ENCODE measurements at places on chromosomes 6 and 20.

DNA sequence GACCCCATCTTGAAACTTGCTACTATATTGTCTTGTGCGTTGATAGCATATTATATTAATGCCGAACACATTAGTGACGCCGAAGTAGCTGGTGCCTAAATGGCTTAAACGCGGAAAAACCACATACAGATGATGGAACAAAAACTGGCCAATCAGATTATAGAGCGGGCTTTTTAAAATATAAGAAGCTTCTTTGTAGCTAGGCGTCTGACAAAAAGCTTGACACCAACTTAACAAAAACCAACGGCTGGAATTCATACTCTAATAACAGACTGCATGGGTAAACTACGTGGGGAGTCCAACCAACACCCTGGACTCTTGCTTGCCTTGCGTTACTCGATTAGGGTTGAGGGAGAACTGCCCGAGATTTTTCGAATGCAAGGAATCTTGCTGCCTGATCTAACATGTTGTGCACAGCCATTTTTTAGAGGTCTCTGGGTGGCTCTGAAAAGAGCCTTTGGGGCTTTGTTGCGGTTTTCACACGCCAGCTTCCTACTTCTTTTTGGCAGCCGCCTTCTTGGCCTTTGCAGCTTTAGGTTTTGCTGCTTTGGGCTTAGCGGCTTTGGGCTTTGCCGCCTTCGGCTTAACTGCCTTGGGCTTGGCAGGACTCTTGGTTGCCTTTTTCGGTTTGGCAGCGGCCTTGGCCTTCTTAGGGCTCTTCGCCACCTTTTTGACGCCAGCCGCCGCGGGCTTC, 45.7 kb downstream of the OR2B2 start:
- peak; percentile 56 for DNase-seq

DNA sequence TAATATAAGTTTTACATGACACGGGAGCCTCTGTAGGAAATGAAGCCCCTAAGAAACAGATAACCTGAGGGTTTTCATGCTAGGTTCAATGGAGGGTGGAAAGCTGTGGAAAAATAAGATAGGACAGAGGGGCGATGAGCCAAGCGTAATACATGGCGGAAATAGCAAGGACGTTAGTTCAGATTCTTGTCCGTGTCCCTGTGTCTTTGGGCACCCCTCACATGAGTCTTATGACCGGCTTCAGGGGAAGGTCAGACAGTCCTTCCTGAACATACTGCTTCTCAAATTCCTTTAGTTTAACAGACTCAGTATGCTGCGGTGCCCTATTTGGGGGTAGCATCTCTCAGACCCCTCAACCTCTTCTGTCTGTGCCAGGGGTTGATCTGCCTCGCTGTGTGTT, 20.8 kb downstream of the EFCAB8 start:
- DNase-seq, result no peak

- DNase-seq, result no peak
Measured at GRCh38 chr6:105645156-105645555, 242.3 kb upstream of the PREP start.

- no peak for DNase-seq
Measured at GRCh38 chr6:112760831-112761230, 413.7 kb downstream of the RFPL4B start.

DNA sequence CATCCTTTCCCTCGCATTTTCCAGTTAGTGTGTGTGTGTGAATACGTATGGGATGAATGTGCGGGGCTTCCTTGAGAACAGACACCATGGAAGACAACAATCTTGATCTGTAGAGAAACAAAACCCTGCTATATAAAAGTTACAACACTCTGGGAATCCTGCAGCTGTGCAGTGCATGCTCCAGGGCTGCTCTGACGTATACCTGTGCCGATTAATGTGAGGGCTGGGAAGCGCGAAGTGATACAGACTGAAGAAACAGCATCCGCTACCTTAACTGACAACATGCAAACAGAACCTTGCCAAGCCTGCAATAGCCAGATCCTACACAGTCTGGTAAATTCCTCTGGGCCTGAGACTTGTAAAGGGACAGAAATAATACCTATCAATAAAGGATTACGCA, 31.6 kb upstream of the MTRF1L start:
- no peak for DNase-seq

DNA sequence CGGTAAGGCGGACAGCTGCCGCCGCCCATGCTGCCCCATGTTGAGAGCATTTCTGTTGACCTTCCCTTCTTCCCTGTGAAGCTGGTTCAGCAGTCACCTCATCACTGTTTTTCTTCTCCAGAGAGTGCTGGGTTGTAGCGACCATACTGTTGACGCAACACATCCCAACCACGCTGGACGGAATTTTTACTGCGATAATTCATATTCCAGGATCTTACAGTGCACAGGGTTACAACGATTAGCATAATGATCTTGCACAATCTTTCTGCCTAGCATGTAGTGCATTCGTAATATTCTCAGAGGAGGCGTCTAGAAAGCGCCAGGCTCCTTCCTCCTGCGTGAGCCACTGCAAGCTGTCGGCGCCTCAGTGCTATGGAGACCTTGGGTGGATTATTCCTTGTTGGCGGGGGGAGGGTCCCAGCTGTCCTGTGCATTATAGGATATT, 137.0 kb downstream of the MTHFD1L start:
- no peak for DNase-seq

- no peak for DNase-seq
Measured at GRCh38 chr6:10269814-10270472, 144.9 kb downstream of the TFAP2A start.

- DNase-seq, result no peak
Measured at GRCh38 chr20:32037929-32038328, 14.1 kb upstream of the HCK start.

DNA sequence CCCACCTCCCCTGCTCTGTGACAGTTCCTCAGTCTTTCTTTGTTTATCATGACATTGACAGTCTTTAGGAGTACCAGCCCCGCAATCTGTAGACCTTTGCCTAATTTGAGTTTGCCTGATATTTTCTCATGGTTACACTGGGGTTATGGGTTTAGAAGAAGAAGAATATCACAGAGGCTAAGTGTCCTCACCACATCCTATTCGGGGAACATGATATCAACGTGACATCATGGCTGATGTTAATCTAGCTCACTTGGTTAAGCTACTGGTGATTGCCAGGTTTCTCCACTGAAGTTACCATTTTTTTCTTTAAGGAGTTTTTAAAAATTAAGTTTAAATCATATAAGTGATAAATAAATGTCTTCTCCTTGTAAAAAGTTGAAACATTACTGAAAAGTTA, 127.5 kb downstream of the CEP57L1 start:
- no peak for DNase-seq

DNA sequence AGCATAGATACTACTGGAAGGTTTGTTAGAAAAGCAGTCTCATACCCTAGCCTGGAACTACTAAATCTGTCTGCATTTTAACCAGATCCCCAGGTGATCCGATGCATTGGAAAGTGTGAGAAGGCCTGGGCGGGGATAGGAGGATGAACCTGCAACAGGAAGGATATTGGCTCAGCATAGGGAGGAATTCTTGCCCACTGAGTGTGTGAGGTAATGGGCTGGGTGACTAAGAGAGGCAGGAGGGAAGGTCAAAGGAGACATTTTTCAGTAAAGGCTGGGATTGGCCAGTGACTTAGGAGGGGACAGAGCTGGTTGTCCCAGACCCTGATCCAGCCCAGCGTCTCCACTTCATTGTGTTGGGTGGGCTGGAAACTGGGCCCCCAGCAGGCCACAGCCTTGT, 191.0 kb upstream of the LRFN2 start:
- no peak for DNase-seq

- no peak for DNase-seq
Measured at GRCh38 chr6:75103431-75103830, 102.4 kb downstream of the COL12A1 start.

DNA sequence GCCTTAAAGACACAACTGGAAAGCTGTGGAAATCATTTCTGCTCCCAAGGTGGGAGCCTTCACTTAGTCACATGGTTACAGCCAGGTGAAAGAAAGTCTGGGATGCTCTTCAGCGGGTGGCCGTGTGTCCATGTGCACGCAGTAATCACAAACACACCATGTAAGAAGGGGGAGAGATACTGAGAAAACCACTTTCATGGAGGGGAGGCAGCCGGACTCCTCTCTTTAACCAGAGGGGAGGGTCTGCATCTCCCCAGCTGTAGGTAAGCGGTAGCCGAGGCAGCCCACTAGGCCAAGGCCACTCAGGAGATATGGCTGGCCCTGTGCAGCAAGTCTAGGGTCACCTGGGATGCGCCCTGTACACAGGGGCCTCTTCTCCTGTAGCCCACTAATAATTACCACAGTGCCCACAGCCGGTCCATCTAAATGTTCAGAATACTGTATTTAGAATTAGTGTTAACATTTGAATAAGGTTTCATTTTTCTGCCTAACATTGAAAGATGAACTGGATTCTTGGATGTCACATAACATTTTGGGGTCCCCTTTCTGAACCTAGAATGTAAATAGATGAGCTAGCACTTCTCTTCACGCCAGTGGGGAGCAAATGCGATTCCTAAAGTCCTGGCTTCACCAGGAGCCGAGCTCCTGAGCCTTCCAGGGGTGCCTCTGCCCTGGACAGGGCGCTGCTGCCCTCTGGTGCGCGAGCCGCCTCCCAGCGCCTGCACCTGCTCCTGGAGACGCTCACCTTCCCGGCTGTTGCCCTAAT, 15.9 kb downstream of the GPR31 start:
- peak; percentile 77 for DNase-seq

GRCh38 chr6:133259561-133259960, 18.4 kb downstream of the EYA4 start:
- no peak for DNase-seq

DNA sequence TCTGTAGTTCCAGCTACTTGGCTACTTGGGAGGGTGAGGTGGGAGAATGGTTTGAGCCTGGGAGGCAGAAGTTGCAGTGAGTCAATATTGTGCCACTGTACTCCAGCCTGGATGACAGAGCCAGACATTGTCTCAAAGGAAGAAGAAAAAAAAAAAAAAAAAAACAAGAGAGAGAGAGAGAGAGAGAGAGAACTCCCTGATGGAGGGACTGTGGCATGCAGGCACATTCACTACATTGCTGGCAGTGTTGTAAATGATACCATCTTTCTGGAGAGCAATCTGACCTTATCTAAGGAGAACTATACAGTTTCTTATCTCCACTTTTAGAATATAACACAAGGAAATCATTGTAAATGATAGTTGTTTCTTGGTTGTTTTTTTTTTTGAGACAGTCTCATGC, 85.1 kb downstream of the MDN1 start:
- no peak for DNase-seq

GRCh38 chr6:170139531-170139930, 151.3 kb downstream of the DLL1 start:
- no peak for DNase-seq

DNA sequence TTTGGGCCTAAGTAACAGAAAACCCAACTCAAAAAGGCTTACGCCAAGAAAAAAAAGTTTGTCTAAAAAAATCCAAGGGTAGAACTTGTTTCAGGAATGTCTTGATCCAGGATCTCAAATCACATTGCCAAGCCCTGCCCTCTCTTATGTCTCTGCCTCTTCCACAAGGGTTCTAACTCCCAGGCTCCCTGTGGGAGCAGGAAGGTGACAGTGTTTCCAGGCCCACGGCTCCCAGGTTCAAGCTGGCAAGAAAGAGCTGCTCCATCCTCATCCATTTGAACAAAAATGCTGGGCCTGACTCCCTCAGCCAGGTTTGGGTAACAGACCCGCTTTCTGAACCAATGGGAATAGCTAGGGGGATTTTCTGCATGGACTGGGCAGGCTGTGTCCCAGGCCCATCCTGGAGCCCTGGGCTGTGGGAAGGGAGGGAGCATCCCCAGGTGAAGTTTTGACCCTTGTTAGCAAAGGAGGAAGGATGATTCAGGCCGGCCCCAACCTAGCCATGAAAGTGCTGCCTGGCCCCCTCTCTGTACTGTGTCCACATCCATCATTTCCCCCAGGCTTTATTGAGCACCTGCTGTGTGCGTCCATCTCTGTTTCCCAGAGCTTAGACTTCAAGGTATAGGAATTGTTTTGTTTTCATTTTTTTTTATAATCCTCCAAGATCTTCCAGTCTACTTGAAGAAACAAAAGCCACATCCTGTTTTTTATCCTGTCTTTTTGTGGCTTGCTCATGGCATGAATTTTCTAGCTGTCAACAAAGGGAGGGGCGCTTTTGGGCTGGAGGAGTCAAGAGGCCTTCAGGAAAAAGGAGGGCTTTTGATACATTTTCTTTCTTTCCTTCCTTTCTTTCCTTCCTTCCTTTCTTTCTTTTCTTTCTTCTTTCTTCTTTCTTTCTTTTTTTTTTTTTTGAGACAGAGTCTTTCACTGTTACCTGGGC, 159.8 kb downstream of the TFAP2C start:
- no peak for DNase-seq

- no peak for DNase-seq
Measured at GRCh38 chr20:34888468-34888867, 12.1 kb downstream of the ACSS2 start.

GRCh38 chr6:135796643-135797305, 54.7 kb upstream of the PDE7B start:
- DNase-seq, result peak; percentile 8

DNA sequence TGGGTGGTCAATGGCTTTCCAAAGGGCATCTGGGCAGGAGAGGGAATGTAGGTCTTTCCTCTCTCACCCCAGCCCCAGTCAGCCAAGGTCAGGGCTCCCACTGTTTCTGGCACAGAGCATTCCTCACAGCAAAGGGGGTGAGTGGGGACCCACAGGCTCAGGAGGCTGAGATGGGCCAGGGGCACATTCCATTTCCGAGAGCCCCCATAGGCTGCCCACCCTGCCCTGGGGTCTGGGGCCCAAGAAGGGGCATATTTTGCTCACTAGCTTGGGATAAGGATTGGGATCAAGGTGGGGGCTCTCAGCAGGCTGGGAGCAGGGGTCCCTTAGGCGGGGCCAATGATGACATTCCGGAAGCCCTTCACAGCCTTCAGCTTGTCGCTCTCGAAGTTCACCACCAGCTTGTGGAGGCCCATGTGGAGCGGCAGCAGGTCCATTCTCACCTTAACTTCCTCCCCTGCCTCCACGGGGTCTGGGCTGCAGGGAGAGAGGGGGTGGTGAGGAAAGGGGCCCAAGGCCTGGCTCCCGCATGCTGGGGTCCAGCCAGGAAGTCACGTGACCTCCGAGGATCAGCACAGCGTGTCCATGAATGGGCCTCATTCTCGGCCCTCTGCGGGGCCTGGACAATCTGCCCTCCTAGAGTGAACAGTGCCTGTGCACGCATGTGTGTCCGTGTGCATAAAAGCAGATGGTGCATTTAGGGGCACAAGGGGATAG, 35.0 kb downstream of the TGM2 start:
- no peak for DNase-seq

GRCh38 chr6:100808638-100809275, 72.4 kb downstream of the ASCC3 start:
- DNase-seq, result no peak

DNA sequence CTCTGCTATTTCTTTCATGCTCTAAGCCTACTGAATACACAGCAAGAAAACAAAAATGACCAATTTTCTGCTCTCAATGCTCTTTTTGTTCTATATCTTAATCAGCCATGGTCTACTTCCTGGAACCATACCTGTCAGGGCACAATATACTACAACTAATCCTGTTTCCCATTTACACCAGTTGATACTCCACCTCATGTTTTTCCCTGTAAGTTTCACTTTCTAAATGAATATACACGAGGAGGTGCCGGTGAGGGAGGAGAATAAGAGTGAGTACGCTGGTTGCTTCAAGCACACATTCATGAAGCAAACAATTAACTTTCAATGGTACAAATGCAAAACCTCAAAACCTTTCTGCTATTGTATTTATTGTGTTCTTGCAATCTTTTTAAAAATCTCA, 443.1 kb upstream of the ID4 start:
- no peak for DNase-seq

GRCh38 chr6:169707772-169708171, 5.8 kb downstream of the C6orf120 start:
- DNase-seq, result no peak

Data from NCI-H774 (cell line).